Smooth muscle cell of the umbilical artery (primary cell): ENCODE measurements at places on chromosomes 2 and 18. TPM values are rescaled to one million over a fixed set of nuclear protein-coding genes. Genes with fewer than 3 reads are reported as not detected.

The SLC5A7 gene
- under 0.01 TPM in 1 of 2 replicates, not detected in the other for total RNA-seq

The SH3RF3 gene
- total RNA-seq = 3.4 and 6.5 TPM in 2 replicates

The EFR3B gene
- 1.4 and 2.4 TPM in 2 replicates for total RNA-seq

The RPIA gene
- total RNA-seq = 10.1 and 10.7 TPM in 2 replicates

The KIF5C gene
- total RNA-seq = 0.37 and 2.7 TPM in 2 replicates

The ZDBF2 gene
- 18.9 and 22.6 TPM in 2 replicates for total RNA-seq

The SMCHD1 gene
- 65.3 and 82.2 TPM in 2 replicates for total RNA-seq

The CLEC4F gene
- not detected in 2 replicates for total RNA-seq

The UCN gene
- total RNA-seq = 0.30 and 0.42 TPM in 2 replicates

The SLC39A10 gene
- 43.9 and 50.1 TPM in 2 replicates for total RNA-seq

The GAREM1 gene
- total RNA-seq = 3.0 and 5.1 TPM in 2 replicates

The CNGA3 gene
- total RNA-seq = 0.05 TPM in 1 of 2 replicates, not detected in the other

The TTR gene
- total RNA-seq = not detected in 2 replicates

The POTEC gene
- total RNA-seq = not detected in 2 replicates

The TMEM178A gene
- total RNA-seq = 0.30 and 0.92 TPM in 2 replicates

The VSNL1 gene
- total RNA-seq = 0.09 TPM in 1 of 2 replicates, not detected in the other

The MC5R gene
- not detected in 2 replicates for total RNA-seq

The TMEM200C gene
- total RNA-seq = under 0.01 TPM in 1 of 2 replicates, not detected in the other

The IL1R2 gene
- total RNA-seq = not detected in 2 replicates

The PPP4R1 gene
- total RNA-seq = 97.7 and 113 TPM in 2 replicates

The STAM2 gene
- 62.4 and 65.1 TPM in 2 replicates for total RNA-seq

The SIGLEC15 gene
- total RNA-seq = 0.30 and 2.5 TPM in 2 replicates

The SIX2 gene
- total RNA-seq = 0.05 TPM in 1 of 2 replicates, not detected in the other

The SCG2 gene
- 1.2 and 12.5 TPM in 2 replicates for total RNA-seq

The UGT1A5 gene
- not detected in 2 replicates for total RNA-seq

The NEU2 gene
- total RNA-seq = not detected in 2 replicates

The QPCT gene
- 44.2 and 44.5 TPM in 2 replicates for total RNA-seq

The EFHD1 gene
- not detected in 2 replicates for total RNA-seq

The ANKRD30BL gene
- not detected in 2 replicates for total RNA-seq

The CD28 gene
- under 0.01 TPM in 2 replicates for total RNA-seq

The BOLA3 gene
- 26.3 and 29.4 TPM in 2 replicates for total RNA-seq

The NAT8 gene
- total RNA-seq = not detected in 2 replicates

The ABCG5 gene
- total RNA-seq = not detected in 2 replicates

The MARCHF4 gene
- 1.5 and 10.8 TPM in 2 replicates for total RNA-seq

The CCDC85A gene
- 8.0 and 12.4 TPM in 2 replicates for total RNA-seq

The CROCC2 gene
- not detected in 2 replicates for total RNA-seq

The POTEI gene
- not detected in 2 replicates for total RNA-seq

The TMEM182 gene
- 4.5 and 5.3 TPM in 2 replicates for total RNA-seq

The TDRD15 gene
- total RNA-seq = not detected in 2 replicates

The HOXD12 gene
- not detected in 2 replicates for total RNA-seq

The MROH2A gene
- total RNA-seq = not detected in 2 replicates

The RGPD3 gene
- total RNA-seq = 0.30 and 0.37 TPM in 2 replicates

The LOXL3 gene
- total RNA-seq = 87.4 and 203 TPM in 2 replicates
